ENCODE measurements at places on chromosomes 4 and X.

DNA sequence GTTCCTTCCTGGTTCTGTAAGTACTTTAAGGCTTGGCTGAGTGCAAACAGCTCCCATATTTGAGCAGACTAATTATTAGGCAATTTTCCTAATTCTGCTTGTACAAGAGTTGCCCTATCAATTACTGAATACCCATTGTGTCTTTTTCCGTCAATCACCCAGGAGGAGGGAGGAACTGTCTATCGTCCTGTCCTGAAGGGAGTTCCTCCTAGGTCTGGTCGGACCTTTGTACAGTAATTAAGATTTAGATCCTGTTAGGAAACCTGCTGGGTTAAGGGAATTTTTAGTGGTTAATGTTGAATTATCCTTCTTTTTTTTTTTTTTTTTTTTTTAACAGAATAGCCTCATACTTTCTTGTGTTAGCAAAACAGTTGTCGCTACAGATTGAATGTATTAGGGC is 130.1 kb downstream of the KDM6A start:
- DNase-seq, result no peak

DNA sequence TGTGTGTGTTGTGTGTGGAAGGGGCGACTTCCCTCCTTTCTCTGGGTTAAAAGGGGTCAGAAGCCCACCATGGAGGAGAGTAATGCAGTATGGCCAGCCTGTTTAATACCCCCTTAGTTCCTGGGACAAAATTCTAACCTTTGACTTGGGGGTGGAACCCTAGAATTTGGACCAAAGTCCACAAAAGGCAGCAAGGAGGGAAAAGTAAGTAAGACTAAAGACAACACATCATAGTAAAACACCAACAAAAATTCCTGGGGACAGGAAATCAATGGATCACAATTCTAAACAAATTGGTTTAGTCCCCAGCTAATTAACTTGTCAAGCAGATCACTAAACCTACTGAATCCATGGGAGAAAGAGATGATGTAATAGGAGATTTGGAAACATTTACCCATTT is 3.1 kb downstream of the AMOT start:
- no peak for DNase-seq

DNA sequence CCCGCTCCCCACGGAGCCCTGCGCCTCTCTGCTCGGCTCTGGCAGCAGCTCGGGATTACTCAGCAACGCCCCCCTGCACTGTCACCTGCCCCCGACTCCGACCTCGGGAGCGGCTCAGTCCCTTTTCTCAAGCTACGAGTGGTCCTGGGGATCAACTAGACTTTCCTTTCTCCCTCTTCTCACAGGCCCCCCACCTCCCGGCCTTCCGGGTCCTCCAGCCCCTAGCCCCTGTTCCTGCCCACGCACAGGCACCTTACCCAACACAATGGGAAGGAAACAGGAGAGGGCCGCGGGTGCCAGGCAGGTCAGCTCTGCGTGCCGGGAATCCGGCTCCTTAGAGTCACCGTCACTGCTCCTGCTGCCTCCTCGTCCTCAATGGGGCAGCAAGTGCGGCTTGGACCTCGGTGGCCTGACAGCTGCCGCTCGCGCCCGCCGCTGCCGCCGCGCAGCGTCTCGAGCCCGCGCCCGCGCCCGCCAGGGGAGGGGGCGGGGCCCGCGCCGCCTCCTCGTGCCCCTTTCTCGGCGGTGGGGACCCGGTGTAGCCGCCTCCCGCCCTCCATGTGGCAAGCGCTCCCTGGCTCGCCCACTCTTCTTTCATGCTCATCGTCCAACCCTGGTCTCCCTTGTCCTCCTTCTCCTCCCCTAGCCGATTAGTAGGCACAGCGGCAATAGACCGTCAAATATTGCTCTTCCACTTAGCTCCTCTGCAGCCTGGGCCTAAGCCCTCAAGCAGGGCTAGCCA is at the start of gene RAB9B:
Gene RAB9B, minus strand, starts transcription at position 455 of the 742 bp plus-strand sequence. CDS start 6,473 bp downstream, outside the sequence.
- peak; percentile 5 for DNase-seq

- DNase-seq, result no peak
Measured at GRCh38 chrX:5086388-5086787, 1142.3 kb downstream of the NLGN4X start.

DNA sequence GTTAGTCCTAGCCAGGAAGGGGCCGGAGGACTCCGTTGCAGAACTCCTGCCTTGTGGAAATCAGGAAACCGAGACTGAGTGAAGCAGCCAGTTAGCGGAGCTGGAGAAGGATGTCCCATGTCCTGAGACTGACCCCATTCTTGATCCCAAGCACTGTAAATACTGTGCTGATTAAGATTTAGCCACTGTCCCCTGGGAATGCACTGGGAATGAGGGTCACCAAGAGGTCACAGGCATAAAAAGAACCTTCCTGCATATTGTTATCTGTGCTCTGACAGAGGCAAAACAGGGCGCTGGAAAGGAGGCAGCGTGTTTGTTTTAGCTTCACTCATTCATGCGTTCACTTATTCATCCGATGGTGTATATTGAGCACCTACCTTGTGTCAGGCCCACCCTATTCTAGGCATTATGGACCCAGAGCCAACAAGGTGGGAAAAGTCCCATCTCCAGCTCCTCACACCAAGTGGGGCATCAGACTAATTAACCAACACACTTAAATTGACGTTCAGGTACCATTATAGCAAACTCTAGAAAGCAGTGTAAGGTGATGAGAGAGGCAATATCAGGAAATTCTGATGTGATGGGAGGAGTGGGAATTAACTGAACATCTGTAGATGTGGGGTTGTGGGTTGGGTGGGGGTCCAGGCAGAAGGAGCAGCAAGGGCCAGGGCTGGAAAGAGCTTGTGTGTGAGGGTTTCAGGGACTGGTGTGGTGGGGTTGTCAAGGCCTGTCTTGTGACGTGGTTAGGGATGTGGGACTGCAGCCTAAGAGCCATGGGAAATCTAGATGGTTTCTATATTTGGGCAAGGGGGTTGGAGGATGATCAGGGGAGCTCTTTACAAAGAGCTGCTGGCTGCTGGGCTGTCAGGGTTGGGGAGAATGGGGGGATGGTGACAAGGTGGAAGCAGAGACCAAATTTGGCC is 10.6 kb upstream of the SLC2A9 start:
- no peak for DNase-seq

DNA sequence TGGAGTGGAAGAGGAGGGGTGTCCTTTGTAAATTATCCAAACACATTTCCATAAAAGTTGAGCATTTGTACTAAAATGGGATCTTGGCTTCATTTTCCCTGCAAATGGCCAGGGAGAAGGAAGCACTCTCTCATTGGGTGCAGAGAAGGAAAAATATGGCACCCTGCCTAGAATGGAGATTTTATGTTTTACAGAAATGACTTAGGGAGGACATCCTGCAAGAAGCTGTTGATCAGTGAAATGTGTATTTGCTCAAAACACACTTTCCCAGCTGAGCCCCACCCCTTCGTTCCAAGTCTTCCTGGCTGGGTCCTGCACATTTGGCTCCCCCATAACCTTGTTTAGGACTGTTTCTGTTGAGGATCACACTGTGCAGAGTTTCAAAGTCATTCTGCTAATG is 213.5 kb upstream of the TAPT1 start:
- no peak for DNase-seq
